ENCODE measurements at places on chromosomes 6 and 20. TPM values are rescaled to one million over a fixed set of nuclear protein-coding genes. Genes with fewer than 3 reads are reported as not detected.

TMC2 gene
- total RNA-seq = not detected

RBM24 gene
- 12.9 TPM for total RNA-seq

EBF4 gene
- 0.75 TPM for total RNA-seq

DNAH8 gene
- not detected for total RNA-seq

DDX27 gene
- 31.2 TPM for total RNA-seq

VIP gene
- not detected for total RNA-seq

TEAD3 gene
- total RNA-seq = 7.4 TPM

PPIL1 gene
- total RNA-seq = 26.2 TPM

TNF gene
- not detected for total RNA-seq

PSORS1C2 gene
- total RNA-seq = not detected

Measured in smooth muscle cell of the coronary artery (primary cell).